Activated naive CD8-positive, alpha-beta T cell treated with anti-CD3 and anti-CD28 coated beads, Interleukin-2, amount 10 ng/mL, durations not matched to agents 7 days and 5 days (primary cell): ENCODE measurements at places on chromosomes 16 and 17. TPM values are rescaled to one million over a fixed set of nuclear protein-coding genes. Genes with fewer than 3 reads are reported as not detected.

GRCh38 chr17:78168903-78169793 is 767 bp downstream of the SYNGR2 start:
- DNase-seq = peak; percentile 55

The OR2C1 gene
- not detected for total RNA-seq

- no peak for DNase-seq
These were observed 20.2 kb downstream of the CBX4 start for GRCh38 chr17:79819085-79819484.

The ACE gene
- total RNA-seq = 18.2 TPM

DNA sequence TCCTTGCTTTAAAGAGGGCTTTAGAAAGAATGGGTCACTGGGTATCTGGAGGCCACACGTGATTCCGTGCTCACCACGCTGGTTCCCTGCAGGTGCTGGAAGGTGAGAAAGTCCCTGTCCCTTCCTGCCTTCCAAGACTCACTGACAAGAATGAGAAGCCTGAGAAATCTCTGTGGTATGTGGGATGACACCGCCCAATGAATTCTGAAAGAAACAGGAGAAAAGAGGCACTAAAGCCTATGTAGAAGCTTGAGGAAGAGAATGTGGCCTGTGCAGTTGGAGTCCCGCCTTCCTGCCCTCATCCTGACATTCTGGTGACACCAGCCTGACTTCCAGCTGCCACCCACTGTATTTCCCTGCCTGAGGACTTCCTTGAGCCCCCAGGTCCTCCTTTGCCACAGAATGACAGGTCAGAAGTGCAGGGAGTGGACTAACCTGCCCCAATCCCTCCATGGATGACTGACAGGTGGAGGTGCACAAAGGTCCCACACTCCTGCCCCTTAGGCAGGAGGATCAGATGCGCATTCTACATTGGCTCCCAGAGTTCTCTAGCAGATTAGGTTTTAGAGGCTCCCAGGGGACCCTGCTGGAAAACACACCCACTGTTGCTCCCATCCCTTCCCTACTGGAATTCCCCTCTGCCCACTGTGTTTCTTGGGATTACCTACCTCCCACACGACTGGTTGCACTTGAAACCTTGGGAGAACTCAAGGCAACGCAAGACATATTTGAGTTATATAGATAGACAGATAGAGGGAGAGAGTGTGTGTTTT is 38.6 kb upstream of the TENT4B start:
- DNase-seq = no peak

The EMP2 gene
- total RNA-seq = not detected
